EH (cell line): ENCODE measurements at places on chromosomes 7 and 10.

GRCh38 chr10:104220522-104220921 lies 11.6 kb downstream of the CFAP43 start:
- no peak for DNase-seq

DNA sequence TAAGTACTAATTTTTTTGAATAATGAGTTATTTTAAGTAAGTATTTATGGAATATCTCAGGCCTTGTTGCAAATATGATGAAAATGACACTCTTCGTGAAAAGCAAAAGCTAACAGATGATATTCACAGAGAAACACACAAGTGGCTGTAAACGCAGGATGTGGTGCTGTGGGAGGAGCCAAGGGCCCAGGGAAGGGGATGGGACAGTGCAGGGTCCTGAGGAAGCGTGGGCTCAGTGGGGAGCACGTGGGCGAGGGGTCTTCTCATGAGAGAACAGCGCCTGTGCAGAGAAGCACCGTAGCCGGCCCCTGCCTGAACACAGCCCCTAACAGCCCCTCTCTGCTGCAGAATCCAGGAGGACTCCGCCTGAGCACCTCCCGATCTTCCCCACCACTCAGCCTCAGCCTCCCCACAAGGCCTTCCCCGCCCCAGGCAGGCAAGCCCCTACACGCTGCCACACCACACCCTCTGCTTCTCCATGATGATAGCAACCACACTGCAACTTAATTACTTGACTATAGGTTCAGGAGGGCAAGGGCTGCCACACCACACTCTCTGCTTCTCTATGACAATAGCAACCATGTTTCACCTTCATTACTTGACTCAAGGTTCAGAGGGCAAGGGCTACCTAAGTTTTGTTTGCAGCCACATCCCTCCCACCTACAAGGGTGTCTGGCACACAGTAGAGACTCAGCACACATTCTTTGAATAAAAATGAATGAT lies 152.6 kb upstream of the RNF32 start:
- no peak for DNase-seq

DNA sequence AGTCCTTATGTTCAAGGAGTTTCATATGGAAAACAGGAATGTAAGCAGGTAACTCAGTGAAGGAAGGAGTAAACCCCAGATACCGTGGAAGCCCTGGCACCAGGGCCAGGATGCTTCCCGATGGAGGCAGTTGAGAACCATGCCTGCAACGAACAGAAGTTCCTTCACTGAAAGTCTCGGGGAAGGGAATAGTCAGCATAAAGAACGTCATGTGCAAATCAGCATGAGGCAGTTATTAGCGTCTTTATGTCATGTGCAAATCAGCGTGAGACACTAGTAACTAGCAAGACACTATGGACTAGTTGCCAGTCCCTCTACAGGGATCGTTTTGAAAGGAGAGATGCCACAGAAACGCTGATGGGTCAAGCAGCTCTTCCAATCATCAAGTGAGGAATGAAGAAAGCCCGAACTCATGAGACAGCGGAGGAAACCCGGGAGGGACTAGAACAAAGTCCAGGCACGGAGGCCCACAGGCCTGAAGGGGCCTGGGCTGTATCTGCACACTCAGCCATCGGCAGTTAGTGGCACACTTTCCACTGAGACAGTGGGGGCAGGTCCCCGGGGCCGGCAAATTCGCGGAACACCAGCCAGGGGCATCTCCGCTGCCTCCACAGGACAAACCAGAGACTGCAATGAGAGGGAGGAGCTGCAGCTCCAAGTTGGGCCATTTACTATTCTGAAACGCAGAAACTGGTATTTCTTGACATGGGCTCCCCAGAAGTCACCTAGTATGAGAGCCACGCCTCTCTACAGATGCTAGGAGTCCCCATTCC lies 109.6 kb downstream of the SFMBT2 start:
- DNase-seq, result no peak

DNA sequence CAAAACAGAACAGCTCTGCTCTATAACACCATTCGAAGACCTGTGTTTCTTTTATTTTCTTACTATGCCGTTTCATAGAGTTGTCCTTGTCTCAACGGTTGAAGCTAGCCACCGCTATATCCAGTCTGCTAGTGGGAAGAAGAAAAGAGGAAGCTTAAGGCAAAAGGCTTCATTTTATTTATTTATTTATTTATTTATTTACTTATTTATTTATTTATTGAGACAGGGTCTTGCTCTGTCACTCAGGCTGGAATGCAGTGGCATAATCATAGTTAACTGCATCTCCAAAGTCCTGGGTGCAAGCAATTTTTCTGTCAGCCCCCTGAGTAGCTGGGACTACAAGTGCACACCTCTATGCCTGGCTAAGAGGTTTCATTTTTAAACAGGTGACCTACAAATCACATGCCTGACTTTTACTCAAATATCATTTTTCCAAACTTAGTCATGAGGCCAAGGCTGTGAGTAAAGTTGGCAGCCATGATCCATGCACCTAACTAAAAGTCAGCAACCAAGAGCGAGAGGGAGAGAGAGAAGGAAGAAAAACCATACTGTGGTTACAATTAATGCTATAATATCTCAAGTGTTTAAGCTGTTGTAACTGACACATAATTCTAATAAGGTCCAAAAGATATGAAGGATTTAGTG lies 1305.3 kb upstream of the LRRTM3 start:
- no peak for DNase-seq

- DNase-seq, result no peak
Observed at GRCh38 chr10:132653721-132654120, 116.1 kb downstream of the INPP5A start.

DNA sequence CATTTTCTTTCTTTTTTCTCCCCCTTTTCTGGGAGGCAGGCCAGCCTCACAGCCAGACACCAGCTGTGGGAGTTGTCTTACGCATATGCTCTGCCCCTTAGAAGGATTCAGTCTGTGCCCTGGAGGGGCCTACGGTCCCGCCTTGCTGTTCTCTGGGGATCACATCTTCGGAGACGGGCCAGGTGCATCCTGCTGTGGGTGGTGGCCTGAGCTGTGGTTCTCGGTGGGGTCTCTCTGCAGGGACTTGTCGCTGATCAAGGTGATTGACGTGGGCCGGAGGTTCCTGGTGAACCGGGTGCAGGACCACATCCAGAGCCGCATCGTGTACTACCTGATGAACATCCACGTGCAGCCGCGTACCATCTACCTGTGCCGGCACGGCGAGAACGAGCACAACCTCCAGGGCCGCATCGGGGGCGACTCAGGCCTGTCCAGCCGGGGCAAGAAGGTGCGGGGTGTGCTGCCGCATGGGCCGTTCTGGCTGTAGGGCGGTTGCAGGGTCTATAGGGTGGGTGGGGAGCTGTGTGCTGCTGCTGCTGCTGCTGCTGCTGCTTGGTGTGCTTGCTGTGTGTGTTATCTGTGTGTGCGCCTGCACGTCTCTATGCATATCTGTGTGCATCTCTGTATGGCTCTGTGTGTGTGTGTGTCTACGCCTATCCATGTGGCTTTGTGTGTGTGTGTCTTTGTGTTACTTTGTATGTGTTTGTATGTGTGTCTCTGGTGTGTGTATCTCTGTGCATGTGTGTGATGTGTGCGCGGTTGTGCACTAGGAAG lies 17.9 kb downstream of the PFKFB3 start:
- DNase-seq, result no peak

DNA sequence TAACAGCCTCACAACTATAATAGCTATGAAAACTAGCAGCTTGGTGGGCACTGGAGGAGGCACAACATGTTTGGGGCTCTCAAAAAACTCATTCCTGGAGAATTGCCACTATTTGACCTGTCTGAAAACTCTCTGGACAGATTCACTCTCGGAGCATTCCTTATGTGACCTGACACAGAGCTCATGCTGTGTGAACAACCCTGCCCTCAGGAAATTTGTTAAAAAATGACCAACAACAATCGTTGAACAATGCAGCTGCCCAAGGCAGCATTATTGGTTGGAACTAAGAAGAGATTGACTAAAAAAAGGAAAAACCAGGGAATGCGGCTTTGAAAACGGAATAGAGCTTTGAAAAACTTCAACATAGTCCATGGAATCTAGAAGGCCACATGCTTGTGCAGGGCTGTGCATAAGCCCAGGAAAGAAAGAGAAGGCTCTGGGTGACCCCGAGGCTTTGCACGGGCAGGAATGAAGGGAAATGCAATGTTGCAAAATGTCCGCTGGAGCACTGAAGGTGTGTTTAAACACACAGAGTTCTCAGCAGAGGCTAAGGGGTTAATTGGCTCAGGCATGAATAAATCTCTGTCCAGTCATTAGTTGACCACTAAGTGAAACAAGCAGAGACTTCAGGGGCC lies 52.8 kb downstream of the NAMPT start:
- DNase-seq, result peak; percentile 18

DNA sequence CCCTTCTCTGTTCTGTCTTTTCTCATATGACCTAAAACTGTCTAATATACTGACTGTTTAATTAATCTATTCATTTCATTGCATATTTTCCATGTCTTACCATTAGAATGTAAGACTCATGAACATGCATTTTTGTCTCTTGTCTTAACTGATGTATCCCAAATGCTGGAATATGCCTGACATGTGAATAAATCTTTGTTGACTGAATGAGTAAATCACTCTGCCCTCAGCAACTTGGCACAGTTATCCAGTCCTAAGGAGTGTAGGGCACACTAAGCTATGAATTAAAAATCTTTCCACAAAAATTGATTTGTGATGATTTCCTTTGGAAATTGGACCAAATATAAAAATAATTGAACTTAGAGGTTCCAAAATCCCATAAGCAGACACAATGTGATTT lies 111.3 kb downstream of the ETV1 start:
- no peak for DNase-seq

DNA sequence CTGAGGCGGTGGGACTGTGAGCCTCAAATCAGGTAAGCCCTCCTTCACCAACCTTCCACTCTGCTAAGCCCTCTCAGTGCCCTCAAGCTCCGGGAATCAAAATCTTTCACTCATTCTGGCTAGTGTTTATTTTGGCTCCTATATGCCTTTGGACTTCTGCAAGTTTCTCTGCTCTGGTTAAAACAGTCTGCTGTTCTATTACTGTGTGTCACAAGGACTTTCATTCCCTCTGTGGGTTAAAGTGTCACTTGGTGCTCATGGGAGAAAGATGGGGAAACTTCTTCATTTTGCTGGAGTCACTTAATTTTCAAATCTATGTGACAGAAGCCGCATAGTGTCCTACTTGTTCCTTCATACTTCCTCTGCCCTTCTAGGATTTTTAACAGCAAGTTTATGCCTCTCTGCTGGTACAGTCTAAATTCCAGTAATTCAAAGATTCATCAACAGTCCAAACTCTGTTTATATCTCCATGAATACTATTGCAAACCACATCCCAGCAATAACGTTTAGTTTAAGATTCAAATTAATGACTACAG lies 61.3 kb downstream of the CD36 start:
- peak; percentile 53 for DNase-seq

GRCh38 chr10:28875549-28876081 lies 198.3 kb downstream of the BAMBI start:
- peak; percentile 39 for DNase-seq

GRCh38 chr10:127978481-127978880 lies 71.6 kb downstream of the PTPRE start:
- DNase-seq, result no peak

DNA sequence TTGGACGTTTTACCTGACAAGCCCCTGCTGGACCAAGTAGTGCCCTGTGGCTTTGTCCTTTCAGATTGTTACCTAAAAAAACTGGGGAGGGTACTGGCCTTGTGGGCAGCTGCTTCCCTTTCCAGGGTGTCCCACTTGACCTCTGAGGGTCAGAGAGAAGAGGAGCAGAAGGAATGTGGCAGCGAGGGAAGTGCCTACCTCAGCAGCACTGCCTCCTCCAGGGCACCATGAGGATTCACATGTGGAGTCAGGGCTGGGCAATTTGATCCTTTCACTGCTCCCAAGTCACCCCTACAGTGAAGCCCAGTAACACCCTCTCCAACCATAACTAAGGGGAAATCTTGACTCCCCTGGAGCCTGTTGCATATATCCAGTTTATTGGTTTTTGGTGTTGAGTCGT lies 64.6 kb downstream of the ITGB1 start:
- DNase-seq, result peak; percentile 18

DNA sequence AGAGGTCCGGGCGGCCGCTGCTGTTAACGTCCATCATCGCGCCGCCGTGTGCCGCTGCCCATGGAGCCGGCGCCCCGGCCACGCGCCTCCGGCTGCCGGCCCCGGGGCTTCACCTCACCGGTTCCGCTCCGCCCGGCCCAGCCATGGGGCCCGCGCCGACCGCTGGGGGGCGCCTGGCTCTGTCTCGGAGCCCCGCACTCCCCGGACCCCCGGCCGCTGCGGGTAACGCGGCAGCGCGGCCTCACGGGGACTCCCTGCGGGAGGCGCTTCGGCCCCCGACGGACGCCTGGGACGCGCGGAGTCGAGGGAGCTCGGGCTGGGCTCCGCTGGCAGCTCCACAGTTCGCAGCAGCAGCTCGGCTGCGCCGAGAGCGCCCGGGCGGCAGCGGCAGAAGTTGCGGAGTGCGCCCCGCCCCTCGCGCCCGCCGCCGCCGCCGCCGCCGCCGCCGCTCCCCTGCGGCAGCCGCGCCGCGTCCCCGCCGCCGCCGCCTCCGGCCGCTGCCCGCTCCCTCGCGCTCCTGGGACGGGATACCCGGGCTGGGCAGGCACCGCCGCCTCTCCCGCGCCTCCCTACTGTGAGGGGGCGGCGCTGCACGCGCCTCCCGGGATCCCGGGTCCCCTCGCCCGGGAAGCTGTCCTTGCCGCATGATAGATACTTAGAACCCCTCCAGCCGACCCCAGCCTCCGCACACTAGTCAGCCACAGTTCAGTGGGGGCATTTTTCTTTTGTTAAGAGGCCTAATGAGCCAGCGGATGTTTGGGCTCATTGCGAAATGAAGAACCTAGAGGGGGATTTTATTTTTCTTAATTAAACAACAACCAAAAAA lies at the start of gene HTR7:
Gene HTR7, minus strand, starts transcription at position 405 of the 826 bp plus-strand sequence. Its CDS starts 368 bp downstream, at position 37.
- DNase-seq, result peak; percentile 52

GRCh38 chr7:35755711-35756110 lies 45.1 kb upstream of the SEPTIN7 start:
- no peak for DNase-seq

DNA sequence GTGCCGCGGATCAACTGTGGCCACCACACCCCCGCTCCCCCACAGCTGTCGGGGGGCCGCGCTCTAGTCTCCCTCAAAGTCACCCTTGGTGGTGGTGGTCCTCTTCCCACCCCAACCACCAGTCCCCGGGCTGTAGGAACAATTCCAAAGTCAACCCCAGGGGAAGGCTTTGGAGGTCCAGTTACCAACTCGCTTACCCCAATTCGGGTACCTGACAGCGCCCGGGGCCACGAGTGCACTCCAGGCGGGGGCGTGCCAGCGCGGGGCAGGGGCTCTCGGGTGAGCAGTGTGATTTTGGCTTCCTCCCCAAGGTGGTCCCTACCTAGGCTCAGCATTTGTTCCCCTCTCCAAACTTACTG lies 584 bp upstream of the ZMIZ1 start:
- no peak for DNase-seq
